ENCODE measurements at places on chromosomes 2 and 18.

GRCh38 chr2:950080-950966 is at the start of gene SNTG2:
Gene SNTG2, plus strand, starts transcription at chr2:950849. Its CDS starts 148 bp downstream, at chr2:950997.
- peak; percentile 18 for DNase-seq

DNA sequence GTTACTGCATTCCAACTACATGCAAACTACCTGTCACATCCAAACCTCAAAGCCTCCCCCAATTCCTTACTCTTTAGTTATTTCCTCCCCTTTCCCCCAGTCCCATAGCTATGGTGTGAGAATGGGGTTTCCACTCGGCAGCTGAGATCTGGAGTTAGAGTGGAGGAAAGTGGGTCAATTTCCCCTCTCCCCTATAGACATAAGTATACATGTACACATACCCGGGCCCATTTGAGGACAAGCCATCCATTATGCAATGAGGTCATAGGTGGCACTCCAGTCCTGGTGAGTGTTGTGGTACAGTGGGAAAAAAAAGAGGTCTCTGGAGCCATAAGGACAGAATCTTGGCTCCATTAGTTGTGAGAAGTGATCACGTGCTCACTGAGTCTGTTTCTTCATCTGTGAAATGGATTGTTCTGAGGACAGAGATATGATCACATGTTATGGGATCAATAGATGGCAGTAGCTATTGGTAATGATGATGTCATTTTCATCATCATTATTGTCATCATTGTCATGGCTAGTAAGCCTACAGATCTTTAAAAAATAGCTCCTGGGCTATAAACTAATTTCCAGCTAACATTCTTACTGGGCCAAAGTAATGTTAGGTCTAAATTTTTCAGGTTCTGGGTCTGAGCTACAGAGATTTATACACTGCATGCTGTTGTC is 119.0 kb downstream of the BCL2L11 start:
- no peak for DNase-seq

DNA sequence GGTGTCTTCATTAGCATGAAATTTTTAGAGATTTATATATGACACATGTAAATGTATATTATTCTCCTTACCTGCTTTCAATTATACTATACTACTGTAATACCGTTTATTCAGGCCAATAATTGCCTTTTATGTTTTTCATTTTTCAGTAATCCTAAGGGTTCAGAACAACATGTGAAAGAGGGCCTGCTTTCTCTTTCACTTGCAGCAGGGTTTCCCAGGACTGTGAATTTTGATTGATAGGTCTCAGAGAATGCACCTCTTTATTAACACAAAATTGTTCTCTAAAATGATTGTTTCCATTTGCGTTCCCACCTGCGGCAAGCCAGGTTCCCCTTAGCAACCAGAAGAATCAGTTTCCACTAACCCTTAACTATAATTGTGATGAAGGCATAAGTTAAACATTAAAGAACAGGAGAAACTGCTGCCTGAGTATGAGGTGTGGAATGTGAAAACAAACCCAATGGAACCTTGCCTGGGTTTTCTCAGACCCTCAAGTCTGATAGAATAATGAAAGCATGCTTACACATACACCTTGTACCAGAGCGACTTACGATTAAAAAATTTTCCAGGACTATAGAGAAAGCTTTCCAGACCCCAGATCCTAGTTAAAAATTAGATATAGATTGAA is 1591.2 kb upstream of the LRRTM1 start:
- no peak for DNase-seq

- no peak for DNase-seq
Observed at GRCh38 chr2:186064507-186064906, 325.9 kb downstream of the FSIP2 start.

GRCh38 chr18:21605213-21605612 is 4.7 kb upstream of the ESCO1 start:
- DNase-seq: no peak

DNA sequence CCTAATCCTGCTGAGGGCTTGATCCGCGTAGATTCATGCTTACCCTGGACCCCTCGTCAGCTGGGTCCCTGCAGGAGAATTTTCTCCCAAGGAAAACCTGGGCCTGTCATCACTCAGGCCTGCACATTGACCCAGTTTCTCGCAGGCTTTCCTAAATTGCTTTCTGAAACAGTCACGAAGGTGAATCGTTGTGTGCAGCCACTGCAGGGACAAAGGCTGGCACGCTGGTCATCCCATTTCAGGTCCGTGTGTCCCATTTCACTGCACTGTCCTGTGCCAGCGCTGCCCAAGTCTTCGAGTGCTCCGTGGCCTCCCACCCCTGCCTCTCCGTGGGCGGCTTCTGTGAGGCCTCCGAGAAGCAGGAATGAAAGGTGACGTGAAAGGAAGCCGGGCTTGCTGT is 62.8 kb upstream of the YWHAQ start:
- no peak for DNase-seq

DNA sequence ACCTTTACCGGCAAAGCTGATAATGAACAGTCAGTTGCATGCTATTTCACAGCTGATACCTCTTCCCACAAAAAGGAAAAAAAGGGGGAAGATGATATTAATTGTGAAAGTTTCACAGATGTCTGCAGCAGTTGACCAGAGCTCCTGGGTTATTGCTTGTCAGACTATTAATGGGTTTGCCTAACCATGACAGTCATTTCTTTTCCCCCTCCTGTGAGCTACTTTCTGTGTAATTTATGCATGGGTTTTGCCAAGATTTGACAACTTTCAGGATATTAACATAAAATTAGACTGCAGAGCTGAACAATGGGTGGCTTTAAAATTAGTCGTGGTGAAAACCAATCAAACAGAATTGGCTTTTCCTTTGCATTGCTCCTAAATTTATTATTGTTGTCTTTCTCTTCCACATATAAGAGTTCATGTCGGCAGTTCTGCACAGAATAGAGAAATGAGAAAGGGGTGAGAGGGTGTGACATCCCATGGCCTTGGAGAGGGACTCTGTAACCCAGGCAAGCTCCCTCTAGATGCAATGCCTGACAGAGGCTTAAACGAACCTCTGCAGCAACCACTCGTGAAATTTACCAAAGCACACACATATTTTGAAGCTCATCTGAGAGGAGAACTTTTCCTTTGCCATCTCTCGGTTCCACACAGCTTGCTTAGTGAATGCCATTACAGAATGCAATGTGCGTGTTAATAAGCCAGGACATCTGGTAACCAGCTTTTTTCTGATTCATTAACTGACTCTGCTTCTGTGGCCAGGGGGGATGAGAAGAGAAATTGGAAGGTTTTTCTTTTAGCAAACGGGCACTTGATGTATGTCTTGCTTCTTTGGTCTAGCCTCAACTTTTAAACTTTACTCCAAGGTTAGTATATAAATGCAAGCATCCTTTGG is 82.2 kb upstream of the ITGA4 start:
- no peak for DNase-seq

DNA sequence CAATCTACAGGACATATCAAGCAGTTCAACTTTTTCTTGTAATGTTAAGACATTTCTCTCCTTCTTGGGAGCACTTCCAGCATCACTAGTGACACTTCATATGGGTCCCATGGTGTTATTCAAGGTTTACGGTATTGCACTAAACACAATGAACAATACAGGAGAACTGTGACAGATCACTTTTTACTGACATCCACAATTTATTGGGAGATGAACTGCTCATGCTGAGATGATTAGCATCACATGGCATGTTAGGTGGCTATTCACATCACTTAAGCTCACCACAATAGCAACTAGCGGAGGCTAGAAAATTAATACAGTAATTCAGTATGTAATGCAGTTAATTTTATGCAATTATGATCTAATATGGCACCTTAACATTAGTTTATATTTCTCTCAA is 264.4 kb downstream of the ERBB4 start:
- DNase-seq: no peak

DNA sequence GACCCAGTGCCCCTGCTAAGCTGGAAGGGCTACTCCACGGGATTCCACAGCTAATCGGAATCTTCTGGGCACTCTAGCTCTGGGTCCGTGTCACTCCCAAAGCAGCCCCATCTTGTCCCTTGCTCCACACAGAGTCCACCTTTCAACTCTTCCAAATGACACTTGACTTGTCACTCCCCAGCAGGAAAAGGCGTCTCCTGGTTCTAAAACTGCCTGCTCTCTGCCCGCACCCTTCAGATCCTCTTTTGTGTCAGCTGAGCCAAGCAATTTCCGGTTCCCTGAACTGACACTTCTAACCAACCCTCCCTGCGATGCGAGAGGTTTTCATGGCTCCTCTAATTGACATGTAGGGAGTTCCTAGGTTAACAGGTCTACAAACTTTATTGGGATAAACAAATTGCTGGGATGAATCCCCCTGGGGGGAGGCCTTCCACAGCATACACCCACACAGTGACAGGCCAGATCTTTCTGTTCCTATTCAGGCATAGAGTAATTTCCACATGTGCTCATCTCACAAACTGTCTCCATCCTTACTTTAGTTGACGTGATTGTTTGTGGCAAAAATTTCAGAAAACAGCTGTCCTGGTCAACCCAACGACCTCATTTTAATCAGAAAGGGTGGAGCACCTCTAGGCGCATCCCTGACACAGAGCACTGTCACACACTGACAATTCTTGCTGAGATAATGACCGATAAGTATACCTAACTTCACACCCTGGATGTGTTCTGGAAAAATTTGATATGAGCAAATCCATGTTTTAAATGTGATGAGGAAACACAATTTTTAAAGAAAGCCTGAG is 104.9 kb downstream of the RBMS1 start:
- no peak for DNase-seq

DNA sequence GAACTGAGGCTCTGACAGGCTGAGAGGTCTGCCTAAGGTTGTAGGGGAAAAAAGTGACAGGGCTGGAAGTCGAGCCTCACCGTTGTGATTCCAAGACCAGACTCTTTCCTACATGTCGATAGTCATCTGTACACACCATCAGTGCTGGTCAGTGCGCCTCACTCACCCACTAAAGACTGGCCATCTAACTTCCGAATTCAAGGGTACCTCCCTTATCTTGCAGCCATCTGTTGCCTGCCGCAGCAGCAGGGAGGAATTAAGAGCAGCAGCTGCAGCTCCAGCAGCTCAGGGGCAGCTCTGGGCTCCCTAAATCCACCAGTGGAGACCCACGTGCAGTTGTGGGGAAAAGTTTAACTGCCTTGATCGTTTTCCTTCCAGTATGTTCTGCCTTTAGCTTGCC is 32.6 kb upstream of the GPR39 start:
- no peak for DNase-seq

DNA sequence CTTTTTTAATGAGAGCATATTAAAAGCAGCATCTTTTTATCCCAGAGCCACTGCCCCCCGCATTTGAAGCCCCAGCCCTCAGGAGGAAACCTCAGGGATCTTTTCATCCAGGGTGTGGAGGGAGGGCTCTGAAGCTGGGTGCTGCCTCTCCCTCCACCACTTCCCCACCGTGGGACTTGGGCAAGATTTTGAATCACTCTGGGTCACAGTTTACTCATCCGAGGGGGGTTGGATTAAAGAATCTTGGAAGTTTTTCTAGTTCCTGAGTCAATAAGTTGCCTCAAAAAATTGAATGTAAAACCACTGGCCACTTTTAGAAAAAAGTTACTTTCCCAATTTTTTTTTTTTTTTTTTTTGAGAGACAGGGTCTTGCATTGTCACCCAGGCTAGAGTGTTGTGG is 62.0 kb upstream of the ANKRD44 start:
- DNase-seq: no peak

DNA sequence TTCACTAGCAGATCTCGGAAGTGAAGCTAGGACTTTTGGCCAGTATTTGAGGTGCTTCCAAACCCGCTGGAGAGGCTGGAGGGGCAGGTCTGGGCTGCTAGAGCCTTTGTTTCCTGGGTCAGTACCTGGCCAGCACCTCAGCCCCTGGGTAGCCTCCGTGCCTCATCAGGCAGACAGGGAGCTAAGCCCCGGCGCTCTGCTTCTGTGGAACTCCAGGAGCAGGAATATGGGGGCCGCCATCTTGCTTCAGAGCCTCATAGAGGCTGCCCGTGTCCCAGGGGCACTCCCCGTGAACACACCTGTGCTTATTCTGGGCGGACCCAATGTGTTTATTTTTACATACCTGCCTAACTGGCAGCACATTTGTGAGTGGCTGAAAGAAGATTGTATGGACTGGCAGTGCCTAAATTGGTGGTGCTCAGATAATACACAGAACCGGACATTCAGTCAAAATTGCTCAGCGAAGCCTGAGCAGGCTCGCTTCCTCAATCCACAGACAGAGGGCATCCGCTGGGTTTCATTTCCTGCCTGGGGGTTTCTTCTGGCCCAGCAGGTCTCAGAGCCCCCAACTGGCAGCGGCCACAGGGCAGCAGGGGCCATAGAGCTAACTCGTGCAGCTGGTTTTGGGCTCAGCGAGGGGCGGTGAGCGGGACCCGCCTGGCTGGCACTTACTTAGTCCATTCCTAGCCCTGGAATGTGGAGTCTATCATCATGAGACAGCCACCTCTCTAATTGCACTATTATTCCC is 176.8 kb upstream of the ALKAL2 start:
- no peak for DNase-seq

- no peak for DNase-seq
Observed at GRCh38 chr18:22546905-22547570, 129.3 kb upstream of the CTAGE1 start.

DNA sequence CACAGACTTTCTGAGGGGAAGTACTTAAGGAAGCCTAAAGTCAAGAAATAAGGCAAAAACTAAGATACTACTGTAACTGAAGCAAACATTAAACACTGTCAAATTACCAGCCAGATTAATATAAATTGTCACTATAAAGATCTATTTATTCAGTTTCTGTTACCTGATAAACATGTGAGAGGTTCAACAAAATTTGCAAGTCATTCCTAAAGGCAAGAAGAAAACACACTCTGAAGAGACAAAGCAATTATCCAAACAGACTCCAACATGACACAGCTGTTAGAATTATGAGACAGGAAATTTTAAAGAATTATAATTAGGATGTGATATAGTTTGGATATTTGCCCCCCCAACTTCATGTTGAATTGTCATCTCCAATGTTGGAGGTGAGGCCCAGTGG is 140.4 kb upstream of the COL3A1 start:
- no peak for DNase-seq

GRCh38 chr2:134320930-134321329 is 67.1 kb downstream of the MGAT5 start:
- DNase-seq: no peak

GRCh38 chr2:232502911-232503808 is 15.5 kb upstream of the ECEL1 start:
- DNase-seq: peak; percentile 59

GRCh38 chr2:44706681-44707553 is 234.6 kb upstream of the SIX3 start:
- no peak for DNase-seq

- DNase-seq: no peak
Observed at GRCh38 chr18:12656938-12657683, 796 bp downstream of the SPIRE1 start.

GRCh38 chr2:41994233-41994637 is 53.6 kb upstream of the PKDCC start:
- no peak for DNase-seq

DNA sequence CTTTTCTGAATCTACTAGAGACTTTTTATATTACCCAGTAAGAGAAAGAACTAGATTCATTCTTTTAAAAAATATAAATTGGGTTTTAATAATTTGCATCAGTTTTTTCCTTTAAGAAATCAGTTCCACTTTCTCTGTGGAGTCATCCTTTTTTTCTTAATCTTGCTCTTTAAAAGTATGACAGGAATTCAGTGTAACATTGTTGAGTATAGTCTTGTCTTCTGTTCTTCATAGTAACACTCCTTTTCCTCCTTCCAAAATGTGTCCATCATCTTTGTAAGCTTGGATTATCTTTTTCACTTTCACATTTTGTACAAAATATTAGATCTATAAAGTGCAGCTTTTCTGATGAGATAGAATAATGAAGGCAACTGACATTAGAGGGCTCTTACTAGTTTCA is 135.4 kb downstream of the HAUS1 start:
- no peak for DNase-seq

GRCh38 chr2:212330263-212330662 is 208.3 kb downstream of the ERBB4 start:
- DNase-seq: no peak

- no peak for DNase-seq
Observed at GRCh38 chr2:104650405-104650996, 203.4 kb upstream of the POU3F3 start.

Data from NCI-H460 (cell line).